Heart left ventricle (tissue), 16 donors: ENCODE measurements at places on chromosomes 6 and 20. TPM values are rescaled to one million over a fixed set of nuclear protein-coding genes. Genes with fewer than 3 reads are reported as not detected.

SLC26A8 gene
- total RNA-seq: 0.29 TPM

C6orf141 gene
- not detected for total RNA-seq

BPIFB4 gene
- total RNA-seq: not detected

- no peak for DNase-seq
Observed at GRCh38 chr6:6224933-6225486, 95.5 kb downstream of the F13A1 start.

GRCh38 chr20:57909763-57910331, 200.0 kb upstream of the PMEPA1 start:
- DNase-seq: no peak

DNA sequence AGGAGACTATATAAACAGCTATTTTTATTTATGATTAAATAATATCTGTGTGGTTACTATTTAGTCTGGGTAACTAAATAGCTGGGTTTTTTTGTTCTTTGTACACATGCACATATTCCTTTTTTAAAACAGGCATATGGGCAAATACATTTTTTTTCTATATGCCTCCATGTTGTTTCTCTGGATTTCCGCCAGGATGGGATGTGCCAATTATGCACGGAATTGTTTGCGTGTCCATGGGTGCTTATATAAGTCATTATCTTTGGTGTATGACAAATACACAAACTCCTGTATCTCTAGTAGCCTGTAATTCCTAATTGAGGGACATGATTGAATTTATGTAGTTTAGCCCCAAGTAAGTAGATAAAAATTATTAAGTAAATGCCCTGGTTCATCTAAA, 226.9 kb downstream of the BCKDHB start:
- DNase-seq: no peak

GRCh38 chr20:20204256-20204655, 151.9 kb downstream of the CFAP61 start:
- no peak for DNase-seq

GRCh38 chr6:101163611-101164010, 229.9 kb upstream of the GRIK2 start:
- DNase-seq: no peak

GRCh38 chr20:33666293-33667244, at the start of gene ACTL10:
ACTL10 (plus strand) TSS chr20:33666943; CDS start chr20:33667498, 555 bp downstream.
- DNase-seq: peak; percentile 99

- no peak for DNase-seq
Observed at GRCh38 chr6:25465941-25466340, 186.1 kb upstream of the SCGN start.
